Stimulated activated CD4-positive, alpha-beta T cell treated with anti-CD3 and anti-CD28 coated beads, Interleukin-4, amount 100 ng/mL, for 24 hours (primary cell): ENCODE measurements at places on chromosomes 2 and 18.

GRCh38 chr2:15795426-15795825 lies 144.9 kb upstream of the MYCN start:
- DNase-seq: no peak

DNA sequence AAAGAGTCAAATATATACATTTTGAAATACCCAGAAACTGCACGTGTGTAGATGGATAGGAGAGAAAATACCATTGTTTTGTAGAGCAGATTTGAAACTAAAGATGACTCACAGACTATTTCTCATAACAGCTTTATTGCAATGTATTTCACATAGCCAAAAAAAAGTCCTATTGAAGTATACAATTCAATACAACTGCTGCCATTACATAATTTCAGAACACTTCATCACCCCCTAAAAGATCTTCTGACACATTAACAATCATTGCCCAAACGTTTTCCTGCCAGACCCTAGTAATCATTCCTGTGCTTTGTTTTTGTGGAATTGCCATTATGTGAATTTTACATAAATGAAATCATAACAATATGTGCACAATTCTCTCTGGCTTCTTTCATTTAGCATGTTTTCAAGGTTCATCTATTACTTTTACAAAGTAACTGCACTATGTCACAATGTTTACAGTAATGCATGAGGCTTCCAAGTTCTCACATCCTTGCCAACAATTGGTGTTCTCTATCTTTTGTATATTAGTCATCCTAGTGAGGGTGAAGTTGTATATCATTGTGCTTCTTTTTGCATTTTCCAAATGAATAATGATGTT lies 378.6 kb upstream of the CWC22 start:
- no peak for DNase-seq

DNA sequence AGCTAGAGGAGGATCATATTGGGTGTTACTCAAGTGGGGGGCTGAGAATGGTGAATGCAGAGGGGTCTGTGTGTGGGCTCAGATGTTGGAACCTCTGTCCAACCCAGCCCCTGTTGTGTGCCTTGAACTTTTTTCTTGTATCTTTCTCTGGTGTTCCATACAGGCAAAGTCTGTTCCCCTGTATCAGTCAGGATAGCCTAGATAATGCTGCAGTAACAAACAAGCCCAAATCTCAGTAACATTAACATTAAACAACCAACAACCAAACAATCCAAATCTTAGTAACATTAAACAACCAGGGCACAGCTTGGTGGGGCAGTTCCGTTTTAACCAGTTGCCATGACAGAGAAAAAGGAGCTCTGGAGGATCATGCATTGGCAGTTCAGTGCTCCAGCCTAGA lies 103.7 kb downstream of the CTIF start:
- no peak for DNase-seq

DNA sequence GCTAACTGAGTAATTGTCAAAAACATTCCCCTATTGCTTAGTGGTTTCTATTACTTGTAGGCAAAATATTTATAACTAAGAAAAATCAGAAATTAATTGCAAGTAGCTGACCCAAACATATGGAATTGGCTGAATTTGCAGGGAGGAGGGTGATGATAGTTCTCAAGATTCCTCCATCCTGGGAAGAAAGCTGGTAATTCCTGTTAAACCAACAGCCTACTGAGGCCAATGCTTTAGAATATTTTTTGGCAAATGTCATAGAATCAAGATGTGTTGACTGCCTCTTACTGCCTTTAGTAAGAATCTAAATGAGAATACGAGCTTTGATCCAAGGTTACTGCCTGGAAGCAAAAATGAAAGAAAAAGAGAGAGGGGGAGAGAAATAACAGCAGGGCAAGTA lies 120.0 kb downstream of the COL6A3 start:
- DNase-seq: no peak

DNA sequence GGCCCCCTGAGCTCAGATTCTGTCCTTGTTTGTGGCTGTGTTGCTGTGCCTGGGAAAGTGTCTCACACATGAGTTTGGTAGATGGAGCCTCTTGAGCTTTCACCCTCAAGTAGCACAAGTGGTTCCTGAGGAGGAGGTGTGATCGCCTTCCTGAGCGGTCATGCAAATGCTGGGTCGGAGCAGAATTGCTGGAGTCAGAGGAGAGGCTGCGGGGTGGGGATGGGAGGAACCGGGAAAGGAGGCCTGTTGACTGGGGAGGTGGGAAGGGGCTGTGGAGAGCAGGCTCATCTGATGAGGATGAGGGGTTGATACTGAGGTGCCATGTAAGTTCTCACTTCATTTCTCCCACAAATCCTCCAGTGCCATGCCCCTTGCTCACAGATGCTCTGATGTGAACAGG lies 48.4 kb upstream of the ATG16L1 start:
- DNase-seq: no peak

DNA sequence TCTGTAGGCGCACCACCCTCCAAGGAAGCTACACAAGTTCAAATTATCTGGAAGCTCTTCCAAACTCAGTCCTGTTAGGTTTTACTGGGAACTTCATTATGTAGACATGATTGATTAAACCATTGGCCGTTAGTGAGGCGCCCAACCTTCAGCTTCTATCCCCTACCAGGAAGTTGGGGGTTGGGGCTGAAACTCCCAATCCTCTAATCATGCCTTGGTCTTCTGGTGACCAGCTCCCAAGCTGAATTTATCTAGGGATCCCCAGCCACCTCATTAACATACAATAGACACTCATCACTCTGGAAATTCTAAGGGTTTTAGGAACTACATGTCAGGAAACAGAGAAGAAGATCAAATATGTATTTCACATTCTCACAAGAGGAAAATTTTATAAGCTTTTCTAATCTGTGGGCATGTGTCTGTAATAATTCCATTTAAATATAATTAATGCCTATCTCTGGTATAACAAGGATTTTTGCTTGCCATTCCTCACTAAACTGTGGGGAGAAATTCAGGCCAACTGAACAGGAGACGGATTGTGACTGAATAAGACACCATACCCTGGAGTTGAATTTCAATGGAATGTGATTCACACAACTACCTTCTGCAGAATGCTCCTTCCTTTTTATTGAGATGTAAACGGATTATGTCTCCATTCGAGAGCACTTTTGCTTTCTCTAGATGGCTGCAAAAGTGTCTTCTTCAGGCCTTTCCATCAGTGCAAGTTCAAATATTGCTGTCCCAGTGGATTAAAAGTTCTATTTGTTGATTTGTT lies 328.6 kb downstream of the LRRTM1 start:
- no peak for DNase-seq

GRCh38 chr2:187263675-187264560 lies 184.1 kb downstream of the CALCRL start:
- no peak for DNase-seq

- DNase-seq: no peak
Observed at GRCh38 chr2:65931056-65931455, 498.7 kb upstream of the SPRED2 start.

GRCh38 chr2:36798724-36799123 lies 102.2 kb downstream of the VIT start:
- no peak for DNase-seq

DNA sequence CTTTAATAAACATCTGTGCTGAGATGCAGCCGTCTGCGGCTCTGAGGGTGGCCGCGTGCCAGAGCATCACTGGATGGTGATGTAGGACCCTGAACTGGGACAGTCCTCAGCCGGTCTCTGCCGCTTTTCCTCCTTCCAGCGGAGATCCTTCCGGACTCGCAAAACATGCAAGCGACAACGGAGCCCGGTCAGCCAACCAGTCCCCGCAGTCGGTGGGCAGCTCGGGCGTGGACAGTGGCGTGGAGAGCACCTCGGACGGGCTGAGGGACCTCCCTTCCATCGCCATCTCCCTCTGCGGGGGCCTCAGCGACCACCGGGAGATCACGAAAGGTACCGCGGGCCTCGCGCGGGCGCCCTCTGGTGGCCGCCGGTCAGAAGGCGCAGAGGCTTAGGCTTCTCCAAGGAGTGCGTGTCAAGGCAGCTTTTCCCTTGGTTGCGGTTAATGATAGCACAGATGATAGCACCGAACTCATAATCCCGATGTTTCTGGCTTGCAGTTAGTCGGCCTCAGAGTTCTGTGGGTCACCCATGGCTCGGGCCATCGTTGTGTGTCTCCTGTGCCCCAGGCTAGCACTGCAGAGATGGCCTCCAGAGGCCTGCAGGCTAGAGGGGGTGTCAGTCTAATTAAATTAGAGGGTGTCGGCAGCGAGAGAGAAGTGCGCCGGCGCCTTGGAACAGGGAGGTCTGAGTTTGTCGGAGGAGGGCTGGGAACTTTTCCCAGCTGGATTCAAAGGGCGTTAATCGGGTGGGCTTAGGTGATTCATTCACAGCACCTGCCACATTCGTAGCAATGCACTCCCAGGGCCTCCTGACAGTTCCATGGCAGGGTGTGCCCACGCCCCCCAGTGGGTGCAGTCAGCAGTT lies 38.5 kb downstream of the LPIN1 start:
- peak; percentile 46 for DNase-seq

GRCh38 chr18:36112302-36112701 lies 16.8 kb downstream of the SLC39A6 start:
- no peak for DNase-seq

DNA sequence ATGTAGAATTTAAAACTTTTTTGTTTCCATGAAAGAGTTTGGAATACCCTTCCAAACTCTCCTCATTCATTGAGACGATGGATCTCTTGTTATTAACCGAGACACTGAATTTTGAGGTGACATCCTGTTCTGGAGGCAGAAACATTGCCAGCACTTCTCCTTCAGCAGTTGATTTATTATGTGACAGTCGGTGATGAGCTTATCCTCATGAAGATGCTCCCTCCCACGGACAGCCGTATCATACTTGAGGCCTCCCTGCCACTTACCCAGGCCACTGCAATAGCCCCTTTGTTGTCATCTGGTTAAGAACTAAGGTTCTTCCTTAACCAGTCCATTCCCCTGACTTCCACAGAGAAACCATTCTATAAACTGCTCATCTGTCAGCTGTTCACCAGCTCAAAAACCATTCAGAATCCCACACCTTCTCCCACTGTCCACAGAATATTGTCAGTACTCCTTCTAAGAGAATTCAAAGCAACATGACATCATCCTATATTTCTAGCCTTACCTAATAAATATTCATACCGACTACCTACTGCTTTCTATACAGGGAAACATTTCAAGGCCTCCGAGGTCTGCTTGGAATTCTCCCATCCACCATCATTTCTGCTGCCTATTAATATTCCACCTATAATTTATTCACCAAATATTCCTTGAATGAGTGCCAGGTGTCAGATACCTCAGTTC lies 139.0 kb upstream of the TRIB2 start:
- no peak for DNase-seq

DNA sequence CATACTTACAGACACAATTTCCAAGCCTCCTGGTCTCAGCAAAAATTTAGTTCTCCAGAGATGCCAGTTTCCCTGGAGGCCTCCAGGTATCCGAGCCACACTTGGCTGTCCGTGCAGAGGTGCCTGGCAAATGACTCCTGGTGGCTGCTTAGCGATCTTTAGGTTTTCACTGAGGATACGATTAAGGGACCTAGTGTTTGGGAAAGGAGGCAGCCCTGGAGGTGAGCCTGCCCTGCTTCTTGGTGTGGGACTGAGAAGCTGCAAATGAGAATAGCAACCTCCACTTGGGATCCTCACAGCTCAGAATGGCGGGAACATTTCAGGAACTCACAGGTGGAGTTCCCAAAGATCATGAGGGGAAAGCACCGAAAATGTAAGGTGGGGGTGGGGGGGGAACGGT lies 217.6 kb downstream of the ALPK2 start:
- no peak for DNase-seq

GRCh38 chr18:63492851-63493250 lies 16.1 kb downstream of the SERPINB5 start:
- no peak for DNase-seq

DNA sequence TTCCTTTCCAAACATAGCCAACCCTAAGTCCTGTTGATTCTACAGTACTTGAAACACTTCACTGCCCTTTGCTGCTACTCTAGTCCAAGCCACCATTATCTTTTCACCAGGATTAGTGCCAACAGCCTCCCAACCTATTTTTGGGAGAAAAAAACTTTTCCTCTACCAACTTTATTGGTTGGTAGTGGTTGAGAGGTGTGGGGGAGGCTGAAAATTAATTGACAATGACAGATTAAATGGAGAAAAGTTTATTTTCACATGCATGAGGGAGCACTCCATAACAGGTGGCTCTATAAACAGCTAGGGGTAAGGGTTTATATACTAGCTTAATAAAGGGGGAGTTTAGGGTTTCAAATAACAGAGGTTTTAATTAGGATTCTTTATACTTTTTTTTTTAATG lies 37.8 kb upstream of the ITPRID2 start:
- DNase-seq: no peak

GRCh38 chr2:218400167-218400929 lies 680 bp downstream of the CTDSP1 start:
- peak; percentile 36 for DNase-seq

DNA sequence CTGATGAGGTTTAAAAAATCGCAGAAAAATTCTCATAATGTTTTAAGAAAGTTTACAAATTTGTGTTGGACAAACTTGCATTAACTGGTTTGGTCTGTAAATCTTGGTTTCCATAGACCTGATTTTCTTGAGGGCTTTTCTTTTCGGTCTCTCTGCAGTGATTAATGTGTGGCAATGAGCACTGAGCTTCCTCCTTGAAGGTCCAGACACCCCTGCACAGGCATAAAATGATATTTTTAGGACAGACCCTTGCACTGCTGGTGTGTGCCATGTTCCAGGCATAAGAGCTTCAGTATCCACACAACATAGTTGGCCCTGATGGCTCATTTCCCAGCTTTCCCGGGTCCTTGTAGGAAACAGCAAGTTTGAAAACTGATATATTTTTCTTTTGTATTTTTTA lies 33.7 kb downstream of the MRPL33 start:
- DNase-seq: no peak

- no peak for DNase-seq
Observed at GRCh38 chr2:237482485-237482884, 4.6 kb upstream of the MLPH start.

GRCh38 chr2:157312866-157313486 lies 12.6 kb downstream of the ERMN start:
- DNase-seq: peak; percentile 21

DNA sequence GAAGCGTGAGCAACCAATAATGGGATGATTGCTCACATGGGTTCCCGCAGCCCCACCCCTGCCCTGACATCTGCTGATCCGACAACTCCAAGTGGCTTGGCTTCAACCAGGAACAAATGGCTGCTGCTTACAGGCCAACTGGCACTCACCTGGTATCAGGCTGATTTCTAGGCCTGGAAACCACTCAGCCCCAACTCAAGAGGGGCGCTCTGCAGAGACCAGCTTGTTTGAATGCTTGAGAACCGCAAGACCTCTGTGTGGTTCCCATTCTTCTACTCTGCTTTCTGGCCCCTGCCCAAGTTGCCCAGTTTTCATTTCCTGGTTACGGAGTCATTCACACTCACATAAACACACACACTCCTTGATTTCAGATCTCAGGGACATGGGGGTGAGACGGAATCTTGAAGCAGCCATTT lies 52.0 kb downstream of the TNP1 start:
- DNase-seq: no peak

DNA sequence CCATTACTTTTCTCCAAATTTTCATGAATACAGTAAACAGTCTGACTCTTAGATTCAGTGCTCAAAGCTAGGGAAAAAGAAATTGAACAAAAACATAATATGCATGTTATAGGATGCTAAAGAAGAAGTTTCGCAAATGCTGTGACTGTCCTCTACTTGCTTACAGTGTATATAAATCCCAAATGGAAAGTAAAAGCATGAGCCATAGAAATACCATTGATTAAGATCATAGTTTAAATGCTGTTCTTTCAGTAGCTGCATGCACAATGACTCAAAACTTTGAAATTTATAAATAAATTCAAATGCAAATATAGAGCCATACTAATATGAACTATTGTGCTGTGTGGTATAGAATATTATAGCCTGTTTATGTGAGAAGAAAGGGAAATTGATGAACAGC lies 1113.9 kb upstream of the ACVR2A start:
- DNase-seq: no peak

- no peak for DNase-seq
Observed at GRCh38 chr2:104658904-104659591, 194.9 kb upstream of the POU3F3 start.
